ENCODE measurements at places on chromosomes 16 and 17.

DNA sequence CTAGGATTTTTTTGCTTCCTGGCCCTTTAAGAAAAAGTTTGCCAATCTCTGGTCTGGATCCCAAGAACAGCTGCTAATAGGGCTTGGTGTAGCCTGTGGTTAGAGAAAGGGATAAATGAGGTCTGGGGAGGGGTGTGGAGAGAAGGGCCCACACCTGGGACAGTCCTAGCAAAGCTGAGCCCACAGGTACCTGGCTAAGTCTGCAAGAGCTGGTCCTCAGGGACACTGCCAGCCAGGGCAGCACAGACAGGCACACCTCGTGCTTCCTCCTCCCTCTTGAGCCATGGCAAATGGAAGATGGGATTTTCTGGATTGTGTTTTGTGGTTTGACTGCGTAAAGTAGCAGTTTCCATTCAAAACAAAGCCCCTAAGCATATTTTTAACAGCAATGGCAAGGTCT, 217.5 kb downstream of the SOX9 start:
- no peak for DNase-seq

GRCh38 chr17:46764709-46765401, 53.6 kb downstream of the WNT3 start:
- DNase-seq, result peak; percentile 48

DNA sequence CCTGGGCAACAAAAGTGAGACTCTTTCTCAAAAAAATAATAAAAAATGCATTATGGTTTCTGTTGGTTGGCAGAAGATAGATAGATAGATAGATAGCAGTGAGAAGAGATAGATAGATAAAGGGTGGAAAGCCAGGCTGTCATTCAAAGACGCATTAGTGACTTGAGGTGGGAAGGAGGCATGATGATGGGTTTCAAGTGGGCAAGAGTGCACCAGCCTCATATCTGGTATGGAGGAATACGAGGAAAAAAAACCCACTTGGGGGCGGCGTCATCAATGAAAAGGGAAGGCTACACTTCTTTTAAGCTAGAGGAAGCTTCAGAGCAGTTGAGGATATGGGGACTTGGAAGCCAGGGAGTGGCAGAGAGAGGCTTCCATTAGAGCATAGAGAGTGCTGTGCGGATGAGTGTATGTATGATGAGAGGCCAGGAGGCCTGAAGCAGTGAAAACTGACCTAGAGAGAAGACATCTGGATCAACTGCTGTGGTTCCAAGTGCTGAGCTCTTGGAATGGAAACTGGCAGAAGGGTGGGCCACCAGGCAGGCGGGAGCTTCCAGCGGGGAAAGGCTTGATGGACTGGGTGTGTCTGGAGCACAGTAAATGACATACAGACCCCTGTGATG, 31.8 kb downstream of the CEP95 start:
- no peak for DNase-seq

DNA sequence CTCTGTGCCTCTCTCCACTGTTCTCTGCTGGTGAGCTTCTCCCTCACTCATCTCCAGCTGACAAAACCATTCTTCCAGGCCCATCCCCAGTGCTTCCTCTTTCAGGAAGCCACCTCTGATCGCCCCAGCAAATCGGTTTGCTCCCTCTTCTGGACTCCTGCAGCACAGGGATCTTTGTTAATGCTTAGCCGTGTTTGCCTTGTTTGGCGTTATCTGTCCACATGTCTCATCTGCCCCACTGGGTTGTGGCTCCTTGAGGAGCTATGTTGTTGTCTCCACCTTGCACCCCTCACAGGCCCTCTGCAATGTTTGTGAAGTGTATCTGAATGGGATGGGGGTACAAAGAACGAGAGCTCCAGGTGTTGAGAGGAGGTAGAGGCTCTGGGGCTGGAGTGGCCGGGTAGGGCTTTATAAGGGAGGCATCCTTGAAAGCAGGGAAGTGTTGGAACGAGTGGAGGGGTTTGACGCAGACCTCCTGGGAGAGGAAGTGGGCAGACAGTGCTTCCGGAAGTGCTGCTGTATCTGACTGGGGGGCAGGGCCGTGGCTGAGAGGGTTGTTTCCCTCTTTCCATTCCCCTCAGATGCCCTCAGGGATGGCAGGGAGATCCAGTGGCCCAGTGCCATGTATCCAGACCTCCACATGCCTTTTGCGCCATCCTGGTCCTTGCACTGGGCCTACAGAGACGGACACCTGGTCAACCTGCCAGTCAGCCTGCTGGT, 27.8 kb downstream of the CASKIN2 start:
- DNase-seq, result no peak

DNA sequence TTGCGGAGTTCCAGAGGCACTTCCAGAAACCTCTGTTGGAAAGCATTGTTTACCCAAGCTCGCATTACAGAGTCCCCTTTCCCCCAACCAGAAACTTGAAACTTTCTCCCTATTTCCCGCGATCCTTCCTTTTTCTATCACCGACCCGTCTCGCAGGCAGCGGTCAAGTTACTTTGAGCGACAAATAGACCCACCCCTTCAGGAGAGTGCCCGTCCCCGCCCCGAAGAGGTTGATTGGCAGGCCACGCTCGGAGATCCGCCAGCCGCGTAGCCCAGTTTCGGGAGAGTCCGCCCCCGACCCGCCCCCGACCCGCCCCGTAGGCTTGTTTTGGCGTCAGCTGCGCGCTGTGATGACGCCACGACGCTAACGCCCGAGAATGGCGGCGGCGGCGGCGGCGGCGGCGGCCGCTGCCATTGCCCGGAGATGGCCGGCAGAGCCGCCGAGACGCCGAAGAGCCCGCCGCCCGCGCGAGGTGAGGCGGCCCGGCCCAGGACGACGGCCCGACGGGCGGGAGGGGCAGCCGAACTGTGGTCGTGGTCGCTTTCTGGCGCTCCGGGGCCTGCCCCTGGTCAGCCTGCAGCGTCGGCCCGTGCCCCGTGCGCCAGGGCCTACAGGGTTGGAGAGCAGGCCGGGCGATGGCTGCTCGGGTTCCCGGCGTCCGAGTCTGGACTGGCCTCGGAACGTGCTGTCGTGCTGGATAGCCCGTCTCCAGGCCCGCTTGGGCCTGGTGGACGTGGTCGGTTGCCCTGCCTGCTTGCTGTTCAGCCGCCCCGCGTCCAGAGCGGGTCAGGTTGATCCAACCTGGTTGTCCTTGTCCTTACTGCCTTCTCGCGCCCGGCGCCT, at the start of gene PSKH1:
Gene PSKH1, plus strand, starts transcription at position 356 of the 844 bp plus-strand sequence. CDS start 15,496 bp downstream, outside the sequence.
- peak; percentile 97 for DNase-seq

DNA sequence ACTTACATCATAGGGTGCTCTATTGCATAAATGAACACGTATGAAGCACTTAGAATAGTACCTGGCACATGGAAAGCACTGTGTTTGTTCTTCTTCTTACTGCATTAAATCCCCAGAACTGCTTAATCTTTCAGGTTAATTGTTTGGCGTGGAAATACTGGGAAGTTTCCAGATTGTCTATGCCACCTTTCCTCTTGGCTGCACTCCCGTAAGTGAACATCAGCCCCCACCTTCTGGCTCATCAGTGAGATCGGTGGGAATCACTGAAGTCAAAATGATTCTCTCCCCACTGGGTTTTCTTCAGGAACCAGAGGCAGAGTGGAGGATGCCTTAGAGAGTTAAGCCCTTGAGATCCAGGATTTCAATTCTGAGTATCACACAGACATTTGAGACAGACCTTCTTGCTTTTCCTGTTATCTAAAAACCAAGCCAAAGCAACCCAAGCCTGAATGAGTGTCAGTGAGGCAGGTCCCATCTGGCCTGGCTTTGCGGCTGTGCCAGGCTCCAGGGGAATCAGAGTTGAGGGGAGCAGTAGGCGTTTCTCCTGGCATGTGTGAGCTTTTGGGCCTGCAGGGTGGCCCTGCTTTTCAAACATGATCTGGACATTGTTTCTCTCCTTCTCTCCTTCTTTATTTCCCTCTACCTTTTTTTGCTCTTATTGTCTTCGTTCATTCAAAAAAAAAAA, 59.1 kb downstream of the OTOA start:
- DNase-seq, result no peak

GRCh38 chr16:3020247-3020603, at the start of gene TNFRSF12A:
Gene TNFRSF12A, plus strand, starts transcription at chr16:3020368. Its CDS starts 30 bp downstream, at chr16:3020398.
- DNase-seq, result peak; percentile 87

GRCh38 chr17:30530346-30531025, 53.3 kb downstream of the GOSR1 start:
- DNase-seq, result no peak

GRCh38 chr17:78387977-78388941, 9.8 kb downstream of the PGS1 start:
- DNase-seq, result no peak

DNA sequence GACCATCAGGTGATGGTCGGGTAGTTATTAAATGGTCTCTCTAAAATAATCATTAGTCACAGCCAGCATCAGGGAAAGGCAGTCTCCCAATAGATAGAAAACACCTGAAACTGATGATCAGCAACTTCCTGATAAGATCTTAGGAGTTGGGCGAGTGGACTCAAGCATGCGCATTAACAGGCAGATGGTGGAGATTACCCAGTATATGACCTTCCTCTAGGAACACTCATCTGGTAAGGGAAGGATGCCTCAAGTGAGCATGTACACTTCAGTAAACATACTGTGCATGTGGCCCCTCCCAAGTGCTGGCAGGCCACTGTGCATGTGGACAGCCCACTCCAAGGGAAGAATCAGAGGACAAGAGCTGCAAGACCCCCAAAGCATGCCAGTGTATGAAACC, 105.9 kb downstream of the ABCC12 start:
- DNase-seq, result no peak

DNA sequence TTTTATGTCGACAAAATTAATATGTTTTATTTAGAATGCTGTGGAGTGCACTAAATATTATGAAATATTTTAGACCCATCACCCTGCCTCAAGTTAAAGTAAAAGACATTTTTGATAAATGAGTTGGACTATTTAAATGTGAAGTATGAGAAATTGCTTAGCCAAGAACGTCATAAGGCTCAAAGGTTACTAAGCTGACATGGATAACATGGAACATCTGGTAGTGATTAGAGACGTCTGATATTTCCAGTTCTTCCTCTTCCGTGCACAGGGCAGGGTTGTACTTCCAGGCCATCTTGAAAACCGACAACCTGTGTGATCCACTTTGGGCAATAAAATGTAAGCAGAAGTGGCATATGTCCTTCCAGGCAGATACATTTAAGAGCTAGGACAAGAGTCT, 7.2 kb upstream of the CCL8 start:
- DNase-seq, result no peak
